Smooth muscle cell of the pulmonary artery (primary cell): ENCODE measurements at places on chromosomes 1 and 21. TPM values are rescaled to one million over a fixed set of nuclear protein-coding genes. Genes with fewer than 3 reads are reported as not detected.

HES2 gene
- total RNA-seq, result 0.26 and 0.59 TPM in 2 replicates

RHEX gene
- not detected in 2 replicates for total RNA-seq

MYOG gene
- total RNA-seq, result not detected in 2 replicates

RUNX1 gene
- 48.6 and 49.6 TPM in 2 replicates for total RNA-seq

RNU1-4 gene
- total RNA-seq, result under 0.01 TPM in 2 replicates
